Type B pancreatic cell (in vitro differentiated cells): ENCODE measurements at places on chromosomes 7 and 10.

DNA sequence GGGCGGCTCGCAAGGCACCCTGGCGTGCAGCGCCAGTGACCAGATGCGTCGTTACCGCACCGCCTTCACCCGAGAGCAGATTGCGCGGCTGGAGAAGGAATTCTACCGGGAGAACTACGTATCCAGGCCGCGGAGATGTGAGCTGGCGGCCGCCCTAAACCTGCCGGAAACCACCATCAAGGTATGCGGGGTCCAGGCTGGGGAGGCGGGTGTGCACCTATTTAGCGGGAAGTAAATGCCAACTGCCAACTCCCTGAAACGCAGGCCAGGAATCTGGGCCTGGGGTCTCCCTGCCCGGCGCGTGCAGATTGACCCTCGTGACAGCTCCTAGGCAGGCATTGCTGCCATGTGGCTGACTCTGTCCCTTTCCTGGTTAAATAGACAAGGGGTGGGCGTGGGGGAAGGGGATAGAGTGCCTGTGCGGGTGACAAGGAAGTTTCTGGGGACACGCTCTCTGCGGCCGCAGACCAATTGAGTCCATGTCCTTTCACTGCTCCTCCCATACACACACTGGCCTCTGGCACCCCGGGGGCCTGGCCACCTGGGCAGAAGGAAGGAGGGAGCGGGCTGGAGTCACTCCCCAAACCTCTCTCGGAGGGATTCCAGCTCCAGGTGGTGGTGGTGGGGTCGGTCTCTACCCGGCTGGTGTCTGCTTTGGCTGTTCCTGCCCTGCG is 2.7 kb downstream of the EVX1 start:
- no peak overlapping the region for H3K27ac ChIP-seq
- DNase-seq = no peak
- H3K4me1 ChIP-seq = peaks cover 22% of the 10 kb centered on the region
- peaks cover 3% of the 10 kb centered on the region for H3K36me3 ChIP-seq
- peak overlapping the region; percentile 77 for H3K4me3 ChIP-seq
- peaks cover 96% of the 10 kb centered on the region for H3K27me3 ChIP-seq

DNA sequence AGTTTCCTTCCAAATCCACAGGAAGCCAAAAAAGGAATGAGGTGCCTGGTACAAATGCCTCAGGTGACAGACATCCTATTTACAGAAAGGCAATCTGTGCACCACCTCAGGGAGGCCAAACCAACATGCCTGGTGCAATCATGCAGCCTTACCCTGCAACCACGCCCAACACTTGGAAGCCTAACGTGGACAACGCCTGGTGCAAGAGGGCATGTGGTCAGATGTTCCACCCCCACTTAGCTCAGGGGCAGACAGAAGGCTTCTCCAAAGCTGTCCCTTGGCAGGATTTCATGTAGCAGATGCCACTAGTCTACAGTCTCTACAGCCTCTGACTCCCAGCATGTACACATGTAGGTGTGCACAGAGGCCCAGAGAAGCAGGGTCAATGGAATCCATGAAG is 89.5 kb downstream of the KCNMA1 start:
- H3K4me1 ChIP-seq = no peaks in the 10 kb centered on the region
- H3K36me3 ChIP-seq = no peaks in the 10 kb centered on the region
- no peak for DNase-seq
- H3K27me3 ChIP-seq = no peaks in the 10 kb centered on the region
- H3K4me3 ChIP-seq = no peak overlapping the region

- peaks cover 10% of the 10 kb centered on the region for H3K27me3 ChIP-seq
- no peaks in the 10 kb centered on the region for H3K36me3 ChIP-seq
- no peak overlapping the region for H3K27ac ChIP-seq
- no peaks in the 10 kb centered on the region for H3K4me1 ChIP-seq
- no peak for DNase-seq
- H3K4me3 ChIP-seq = no peak overlapping the region
Measured at GRCh38 chr7:102721-103120, 89.7 kb upstream of the FAM20C start.

- peak overlapping the region; percentile 94 for H3K4me3 ChIP-seq
- peaks cover 28% of the 10 kb centered on the region for H3K4me1 ChIP-seq
- H3K27ac ChIP-seq = no peak overlapping the region
- peaks cover 92% of the 10 kb centered on the region for H3K27me3 ChIP-seq
- peaks cover 13% of the 10 kb centered on the region for H3K36me3 ChIP-seq
Measured at GRCh38 chr7:27154369-27154768, 2.0 kb upstream of the HOXA3 start.

- no peak for DNase-seq
- H3K36me3 ChIP-seq = peaks cover 13% of the 10 kb centered on the region
- peaks cover 8% of the 10 kb centered on the region for H3K4me1 ChIP-seq
- no peaks in the 10 kb centered on the region for H3K27me3 ChIP-seq
- H3K4me3 ChIP-seq = no peak overlapping the region
- H3K27ac ChIP-seq = no peak overlapping the region
Measured at GRCh38 chr10:127048630-127049029, 143.4 kb downstream of the DOCK1 start.
